ENCODE measurements at places on chromosomes 3 and 15.

DNA sequence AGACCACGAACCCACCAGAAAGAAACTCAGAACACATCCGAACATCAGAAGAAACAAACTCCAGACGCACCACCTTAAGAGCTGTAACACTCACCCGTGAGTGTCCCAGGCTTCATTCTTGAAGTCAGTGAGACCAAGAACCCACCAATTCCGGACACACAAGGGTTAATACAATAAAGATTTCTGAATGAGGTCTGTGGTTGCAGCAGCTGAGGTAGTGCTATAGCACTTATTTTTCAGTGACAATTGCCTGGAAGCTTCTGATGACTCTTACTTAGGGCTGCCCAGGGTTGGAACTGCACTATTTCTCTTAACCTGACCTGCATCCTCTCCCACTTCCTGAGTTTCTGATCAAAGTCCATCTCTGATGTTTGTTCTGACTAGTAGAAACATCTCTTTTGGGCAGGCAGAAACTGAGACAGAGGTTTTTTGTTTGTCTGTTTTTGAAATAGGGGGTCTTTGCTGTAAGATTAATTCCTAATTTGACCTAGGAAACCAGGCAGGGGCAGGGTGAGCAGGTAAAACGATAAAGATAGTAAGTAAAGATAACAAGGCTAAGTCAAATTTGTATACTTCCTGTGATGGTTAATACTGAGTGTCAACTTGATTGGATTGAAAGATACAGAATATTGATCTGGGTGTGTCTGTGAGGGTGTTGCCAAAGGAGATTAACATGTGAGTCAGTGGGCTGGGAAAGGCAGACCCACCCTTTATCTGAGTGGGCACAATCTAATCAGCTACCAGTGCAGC is 169.1 kb downstream of the GAP43 start:
- DNase-seq, result no peak

GRCh38 chr3:194194051-194194756 is 58.3 kb downstream of the HES1 start:
- no peak for DNase-seq

DNA sequence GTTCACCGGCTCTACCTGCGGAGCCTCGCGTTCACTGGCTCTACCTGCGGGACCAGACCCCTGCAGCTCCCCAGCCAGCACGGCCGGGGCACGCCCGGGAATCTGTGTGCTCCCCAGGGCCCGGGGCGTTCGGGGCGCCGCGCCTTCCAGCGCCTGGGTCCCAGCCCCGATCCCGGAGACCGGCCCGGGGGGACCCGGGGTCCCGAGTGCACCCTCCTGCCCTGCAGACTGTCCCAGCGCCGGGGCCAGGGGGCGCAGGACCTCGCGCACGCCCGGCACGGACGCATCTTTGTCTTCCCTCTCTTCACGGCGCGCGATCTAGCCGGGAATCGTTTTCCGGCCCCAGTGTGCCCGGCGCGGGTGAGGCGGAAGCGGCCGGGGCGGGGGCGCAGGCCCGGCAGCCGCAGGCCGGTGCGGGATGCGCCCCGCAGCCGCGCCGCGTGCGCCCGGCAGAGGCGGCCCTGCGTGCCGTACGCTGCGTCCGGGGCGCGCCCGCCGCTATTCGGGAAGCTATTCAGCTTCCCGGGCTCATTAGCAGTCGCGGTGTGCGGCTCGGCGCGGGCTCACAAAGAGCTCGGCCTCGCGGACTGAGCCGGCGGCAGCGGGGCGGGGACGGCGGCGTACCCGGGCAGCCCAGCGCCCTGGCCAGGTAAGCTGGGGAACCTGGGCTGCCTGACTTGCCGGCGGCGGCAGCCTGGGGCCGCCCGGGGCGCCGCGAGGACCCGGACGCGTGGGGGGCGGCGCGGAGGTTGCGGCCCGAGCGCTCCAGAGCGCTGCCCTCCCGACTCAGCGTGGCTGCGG is at the start of gene APBA2:
Gene APBA2, plus strand, starts transcription at position 345 of the 801 bp plus-strand sequence. CDS start 167,911 bp downstream, outside the sequence.
- no peak for DNase-seq

GRCh38 chr3:130905551-130905950 is 11.7 kb downstream of the ATP2C1 start:
- no peak for DNase-seq

DNA sequence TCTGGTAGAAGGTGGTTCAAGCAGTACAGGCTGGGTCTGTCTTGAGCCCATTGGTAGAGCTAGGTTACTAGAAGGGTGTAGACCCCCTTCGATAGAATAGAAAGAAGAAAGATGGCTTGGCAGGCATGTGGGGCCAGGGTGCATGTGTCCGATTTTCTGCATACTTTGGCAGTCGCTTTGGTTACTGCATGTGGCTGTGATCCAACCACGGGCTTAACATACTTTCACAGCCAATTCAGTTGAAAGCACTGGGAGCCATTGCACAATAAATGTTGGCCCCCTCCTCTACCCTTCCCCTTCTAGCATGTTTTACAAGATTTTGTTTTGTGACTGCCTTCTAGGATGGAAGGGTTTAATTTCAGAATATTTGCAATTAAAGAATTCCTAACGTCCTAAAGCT is 7.2 kb downstream of the ARID3B start:
- DNase-seq, result no peak

GRCh38 chr15:100350434-100351226 is 8.9 kb upstream of the ADAMTS17 start:
- peak; percentile 15 for DNase-seq

GRCh38 chr3:38454884-38455638 is 1.4 kb downstream of the ACVR2B start:
- DNase-seq, result peak; percentile 79

- DNase-seq, result peak; percentile 60
Measured at GRCh38 chr3:105836533-105836932, 32.3 kb downstream of the CBLB start.
